ENCODE measurements at places on chromosomes 13 and 19.

GRCh38 chr13:97119943-97120342, 102.2 kb upstream of the MBNL2 start:
- DNase-seq = no peak

DNA sequence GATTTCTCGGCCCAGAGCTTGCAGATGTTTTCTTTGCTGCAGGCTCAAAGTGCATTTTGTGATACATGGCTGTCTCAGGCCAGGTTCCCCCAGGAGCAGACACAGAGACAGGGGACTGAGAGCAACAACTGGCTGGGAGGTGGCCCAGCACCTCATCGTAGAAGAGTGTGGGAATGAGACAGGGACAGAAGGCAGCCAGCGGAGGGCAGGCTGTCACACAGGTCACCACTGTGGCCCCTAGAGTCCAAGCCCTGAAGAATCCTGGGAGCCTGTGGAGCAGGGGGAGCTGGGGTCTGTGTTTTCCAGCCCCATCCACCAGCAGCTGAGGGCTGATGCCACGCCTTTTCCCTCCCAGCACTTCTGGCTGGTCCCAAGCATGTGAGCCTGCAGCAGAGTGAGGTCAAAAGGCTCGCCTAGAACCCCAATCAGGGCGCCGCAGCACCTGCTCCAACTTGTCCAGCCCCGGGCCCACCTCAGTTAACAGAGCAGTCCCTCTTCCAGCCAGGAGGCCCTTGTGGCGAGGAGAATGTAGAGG, 723.8 kb downstream of the UQCRFS1 start:
- DNase-seq = no peak

DNA sequence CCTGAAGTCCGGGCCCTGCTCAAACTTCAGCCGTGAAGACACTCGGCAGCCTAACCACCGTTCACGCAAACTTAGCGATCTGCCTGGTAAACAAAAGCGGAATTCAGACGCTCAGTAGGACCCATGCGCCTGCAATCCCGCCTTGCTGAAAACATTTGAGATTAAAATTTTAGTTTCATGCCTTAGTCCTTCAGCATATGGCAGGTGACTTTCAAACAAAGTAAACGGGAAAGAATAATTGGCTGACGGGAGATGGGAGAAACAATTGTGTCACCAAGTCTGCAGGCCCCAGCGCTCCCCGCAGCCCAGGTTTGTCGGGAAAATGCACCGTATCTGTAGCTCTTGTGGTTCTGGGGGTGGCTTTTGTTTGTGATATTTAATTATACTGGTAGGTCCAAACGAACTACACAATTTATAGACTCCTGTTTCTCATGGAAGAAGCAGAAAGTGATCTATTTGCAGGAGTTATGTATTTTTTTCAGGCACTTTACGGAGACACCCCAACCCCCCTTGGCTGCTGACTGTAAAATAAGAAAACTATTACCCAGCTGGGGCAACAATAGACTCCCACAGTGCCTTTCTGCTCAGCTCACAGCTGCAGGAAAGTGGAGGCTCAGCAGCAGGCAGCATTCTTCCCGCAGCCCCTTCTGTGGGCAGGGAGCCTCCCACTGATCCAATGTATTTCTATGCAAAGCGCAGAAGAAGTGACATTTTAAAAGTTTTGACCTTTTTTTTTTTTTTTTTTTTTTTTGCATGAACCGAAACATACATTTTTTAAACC, 94.8 kb downstream of the SOX1 start:
- no peak for DNase-seq

GRCh38 chr13:35208587-35208986, 266.5 kb downstream of the NBEA start:
- DNase-seq = no peak

DNA sequence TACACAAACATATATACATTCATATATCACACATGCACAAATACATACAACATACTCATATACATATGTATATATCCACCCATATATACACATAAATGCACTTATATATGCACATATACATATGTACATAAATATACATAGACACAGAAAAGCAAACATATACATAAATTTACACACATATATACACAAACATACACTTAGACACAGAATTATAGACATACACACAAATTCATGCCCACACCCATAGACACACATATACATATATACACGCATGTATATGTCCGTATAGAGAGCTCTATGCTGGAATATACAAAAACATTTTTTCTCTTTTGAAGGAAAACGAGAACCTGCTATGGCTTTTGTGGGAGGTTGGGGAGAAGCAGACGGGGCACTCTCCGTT, 20.6 kb downstream of the PNMA8A start:
- DNase-seq = no peak

GRCh38 chr13:102556806-102557205, 40.0 kb upstream of the TPP2 start:
- no peak for DNase-seq

DNA sequence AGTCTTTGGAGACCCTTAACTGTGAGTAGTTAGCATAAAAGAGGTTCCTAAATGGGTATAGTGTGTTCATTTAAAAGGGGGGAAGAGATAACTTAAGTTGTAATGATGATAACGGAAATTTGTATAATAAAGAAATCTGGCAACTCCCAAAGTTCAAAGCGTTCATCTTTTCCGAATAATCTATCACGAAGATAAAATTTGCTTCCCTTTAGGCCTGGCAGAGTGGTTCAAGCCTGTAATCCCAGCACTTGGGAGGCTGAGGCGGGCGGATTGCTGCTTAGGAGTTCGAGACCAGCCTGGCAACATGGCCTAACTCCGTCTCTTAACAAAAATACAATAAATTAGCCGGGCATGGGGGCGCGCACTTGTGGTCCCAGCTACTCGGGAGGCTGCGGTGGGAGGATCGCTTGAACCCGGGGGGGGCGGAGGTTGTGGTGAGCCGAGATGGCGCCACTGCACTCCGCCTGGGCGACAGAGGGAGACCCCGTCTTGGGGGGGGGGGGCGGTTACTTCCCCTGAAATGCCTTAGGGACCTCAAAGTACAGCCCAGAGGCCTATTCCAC, 934 bp downstream of the N4BP2L2 start:
- DNase-seq = peak; percentile 6

DNA sequence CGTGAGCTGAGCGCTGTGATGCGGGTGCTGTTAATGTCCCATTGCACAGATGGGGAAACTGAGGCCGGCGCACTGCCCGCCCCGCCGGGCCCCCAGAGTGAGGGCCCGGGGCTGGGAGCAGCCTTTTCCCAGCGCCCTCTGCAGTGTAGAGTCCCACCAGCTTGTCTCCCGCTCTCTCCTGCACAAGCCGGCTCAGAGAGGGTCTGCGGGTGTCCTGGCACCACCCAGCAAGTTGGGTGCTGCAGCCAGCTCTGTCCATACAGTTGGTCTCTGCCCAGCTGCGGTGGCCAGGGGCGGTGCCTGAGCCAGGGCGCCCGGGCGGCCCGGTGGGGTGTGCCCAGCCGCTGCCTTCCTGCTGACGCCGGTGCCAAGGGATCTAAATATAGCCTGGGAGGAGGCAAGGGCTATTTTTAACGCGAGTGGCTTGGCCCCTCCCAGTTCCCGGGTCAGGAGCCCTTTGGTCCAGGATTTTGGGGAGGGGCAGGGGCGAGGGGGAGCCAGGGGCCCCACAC, 19.3 kb downstream of the GADD45B start:
- no peak for DNase-seq

GRCh38 chr19:46357846-46358583, 11.1 kb downstream of the PPP5C start:
- no peak for DNase-seq

DNA sequence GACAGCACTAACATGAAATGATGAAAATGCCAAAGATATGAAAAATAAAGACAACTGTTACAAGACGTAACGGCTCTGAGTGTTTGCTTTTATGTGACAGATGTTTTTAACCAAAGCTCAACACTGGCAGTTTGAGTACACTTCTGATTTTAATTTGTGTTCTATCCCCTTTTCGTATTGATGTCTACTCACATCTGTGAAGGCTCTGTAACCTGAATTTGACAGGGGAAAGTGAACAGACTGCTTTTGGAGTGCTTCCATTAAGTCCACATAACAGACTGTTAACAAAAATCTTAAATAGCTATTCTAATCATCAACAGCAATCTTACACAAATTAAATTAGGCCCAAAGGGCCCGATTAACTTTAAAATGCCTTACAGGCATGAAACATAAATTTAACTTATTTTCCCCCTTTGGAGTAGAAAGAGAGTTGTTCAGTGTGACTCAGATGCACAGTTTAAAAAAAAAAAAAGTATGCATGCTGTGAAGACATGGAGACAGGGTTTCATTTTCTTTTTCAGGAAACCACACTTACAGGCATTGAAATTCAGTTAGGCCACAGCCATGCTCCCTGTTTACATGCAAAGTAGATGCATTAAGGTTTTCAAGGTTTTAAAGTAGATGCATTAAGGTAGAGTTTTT, 16.3 kb upstream of the RNASEH2B start:
- DNase-seq = no peak

DNA sequence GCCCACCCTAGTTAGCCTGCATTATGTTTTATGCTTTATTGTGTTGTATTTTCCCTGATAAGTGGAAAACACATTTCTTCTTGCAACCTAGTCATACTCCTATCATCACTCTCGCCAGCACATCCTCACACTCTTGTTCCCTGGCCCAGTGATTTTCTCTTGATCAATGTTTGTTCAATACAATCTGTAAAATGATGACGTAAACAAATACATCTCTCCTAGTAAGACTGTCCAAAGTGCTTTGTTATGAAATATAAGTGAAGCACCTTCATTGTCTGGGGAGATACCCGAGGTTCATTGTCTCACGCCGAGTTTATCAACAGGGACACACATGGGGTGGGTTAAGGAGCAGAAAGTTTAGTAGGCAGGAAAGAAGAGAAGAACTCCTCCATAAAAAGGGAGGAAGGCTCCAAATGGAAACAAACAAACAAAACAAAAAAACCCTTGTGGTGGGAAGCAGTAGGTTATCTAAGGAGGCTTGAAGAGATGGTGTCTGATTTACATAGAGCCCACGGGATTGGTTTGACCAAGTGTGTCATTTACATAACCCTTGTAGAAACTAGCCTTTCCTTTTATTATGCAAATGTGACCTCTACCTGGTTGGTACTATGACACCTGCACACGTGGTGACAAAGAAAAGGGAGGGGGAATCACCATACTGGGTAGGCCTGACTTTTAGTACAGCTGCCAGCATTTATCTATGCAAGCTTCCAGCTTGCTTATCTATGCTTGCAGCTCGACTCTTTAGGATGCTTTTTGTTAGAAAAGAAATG, 1317.9 kb upstream of the SPRY2 start:
- no peak for DNase-seq

DNA sequence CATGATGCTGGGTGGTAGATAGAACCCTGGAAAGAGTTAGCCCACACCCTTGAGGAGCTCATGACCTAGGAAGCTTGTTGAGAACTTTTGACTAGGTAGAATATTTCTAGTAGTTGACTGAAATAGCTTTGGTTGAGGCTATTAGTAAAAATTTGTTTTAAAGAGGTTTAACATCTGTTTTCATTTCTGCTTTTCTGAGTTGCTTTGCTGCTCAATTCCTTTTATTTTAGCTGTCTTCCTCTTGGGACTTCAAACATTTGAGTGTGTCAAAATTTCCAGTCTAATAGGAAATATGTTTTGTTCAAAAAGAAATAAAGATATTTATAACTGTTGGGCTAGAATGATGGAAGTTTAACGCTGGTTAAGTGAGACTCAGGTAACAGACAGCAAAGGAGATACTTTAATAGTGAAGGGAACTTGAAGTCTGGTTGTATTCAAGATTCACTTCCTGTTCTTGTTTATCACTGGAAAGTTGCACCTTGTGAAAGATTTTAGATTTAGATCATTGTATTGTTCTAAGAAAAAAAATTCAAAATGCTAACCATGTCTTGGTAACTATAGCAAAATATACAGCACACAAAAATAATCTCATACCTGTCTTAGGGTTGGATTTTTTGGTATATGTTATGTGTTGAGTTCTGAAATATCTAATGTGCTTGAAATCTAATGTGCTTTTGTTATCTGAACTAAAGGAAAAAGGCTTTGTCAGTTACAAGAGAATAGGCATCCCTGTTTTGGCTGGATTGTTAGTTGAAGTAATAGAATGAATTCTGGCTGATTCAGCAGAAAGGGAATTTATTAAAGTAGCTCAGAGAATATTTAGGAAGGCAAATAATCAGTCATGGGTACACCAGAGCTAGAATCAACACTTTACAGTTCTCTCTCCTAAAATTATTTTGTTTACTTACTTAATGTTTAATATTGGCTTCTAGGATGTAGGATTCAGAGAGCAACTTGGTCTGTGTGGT, 24.4 kb upstream of the GPR18 start:
- no peak for DNase-seq

DNA sequence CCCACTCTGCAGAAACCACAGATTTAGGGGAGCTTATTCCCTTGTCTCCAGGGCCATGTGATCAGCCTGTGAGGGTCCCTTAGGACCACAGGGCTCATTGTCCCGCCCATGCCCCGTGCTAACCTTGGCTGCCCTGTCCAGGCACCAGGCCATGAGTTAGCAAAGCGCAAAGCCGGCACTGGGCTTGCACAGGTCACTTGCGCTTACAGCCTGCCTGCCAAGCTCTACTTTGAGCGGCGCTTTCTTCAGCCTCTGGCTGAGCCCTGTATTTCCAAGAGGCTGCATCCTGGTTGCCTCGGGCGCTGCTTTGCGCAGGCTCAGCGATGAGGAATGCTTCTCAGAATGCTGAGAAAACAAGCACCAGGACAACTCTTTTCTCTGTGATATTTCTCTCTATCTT, 188.0 kb downstream of the TDRD3 start:
- no peak for DNase-seq

DNA sequence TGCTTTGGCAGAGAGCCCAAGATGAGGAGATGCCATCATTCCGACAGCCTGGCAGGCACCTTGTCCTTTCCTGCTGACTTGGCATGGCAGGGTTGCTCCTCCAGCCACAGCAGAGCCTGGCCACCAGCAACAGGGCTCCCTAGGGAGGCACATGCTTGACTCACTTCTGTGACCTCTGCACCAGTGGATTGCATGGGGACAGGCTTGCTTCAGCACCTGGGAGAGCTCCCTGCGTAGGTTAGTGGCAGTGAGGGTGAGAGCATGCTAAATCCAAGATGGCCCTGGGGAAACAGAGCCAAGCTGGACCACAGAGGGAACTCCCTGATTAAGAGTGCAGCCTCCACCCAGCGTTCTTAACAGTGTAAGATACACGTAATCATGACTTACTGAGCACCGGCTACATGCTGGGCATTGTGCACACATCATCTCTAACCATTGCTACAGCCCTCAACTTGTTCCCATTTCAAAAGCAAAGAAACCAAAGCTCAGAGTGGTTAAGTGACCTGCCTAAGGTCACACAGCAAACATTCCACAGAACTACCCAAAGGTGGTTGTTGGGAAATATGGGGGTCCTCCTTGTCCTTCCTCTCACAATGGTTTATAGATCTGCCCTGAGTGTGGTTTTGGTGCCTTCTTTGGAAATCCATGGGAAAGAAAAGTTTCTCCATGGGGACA, 116.6 kb upstream of the UQCRFS1 start:
- no peak for DNase-seq

GRCh38 chr13:45510672-45511071, 45.9 kb downstream of the COG3 start:
- DNase-seq = no peak

DNA sequence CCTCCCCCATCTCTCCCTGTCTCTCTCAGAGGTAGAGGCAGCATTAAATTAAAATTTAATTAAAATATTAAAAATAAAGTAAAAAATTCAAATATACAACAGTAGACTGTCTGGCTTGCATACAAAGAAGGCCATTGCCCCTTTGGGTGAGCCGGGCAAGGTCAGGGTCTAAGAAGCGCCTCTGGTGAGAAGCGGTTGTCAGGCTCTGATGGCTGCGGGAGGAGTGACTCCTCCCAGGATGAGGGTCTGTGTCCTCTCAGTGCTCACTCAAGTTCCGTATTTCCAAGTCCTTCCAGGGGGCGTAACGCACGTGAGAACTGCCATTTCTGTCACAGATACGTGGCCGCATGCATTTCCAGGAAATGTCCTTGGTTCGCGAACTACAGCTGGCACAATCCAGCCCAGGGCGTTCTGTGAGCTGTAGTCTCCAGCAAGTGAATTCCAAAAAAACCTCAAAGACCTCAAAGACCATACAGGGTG, 737 bp upstream of the ZNF181 start:
- DNase-seq = no peak

Measured in stimulated activated CD4-positive, alpha-beta T cell treated with anti-CD3 and anti-CD28 coated beads, TNF-alpha, amount 100 ng/mL, for 24 hours (primary cell).